Esophagus muscularis mucosa (tissue), 4 donors: ENCODE measurements at places on chromosomes 5 and 9. TPM values are rescaled to one million over a fixed set of nuclear protein-coding genes. Genes with fewer than 3 reads are reported as not detected.
A peak's percentile ranks its signal among the peaks of the same experiment; 100 is the strongest.

The MRPL41 gene
- 59.8 TPM for total RNA-seq

The CKMT2 gene
- 14.2 TPM for total RNA-seq

The ADGRV1 gene
- total RNA-seq = 0.42 TPM

The C1QTNF2 gene
- 2.4 TPM for total RNA-seq

The ANKRD20A1 gene
- total RNA-seq = 0.83 TPM

The MARCOL gene
- total RNA-seq = not detected

The FABP6 gene
- total RNA-seq = not detected

The F2RL2 gene
- total RNA-seq = 4.6 TPM

The EIF4EBP3 gene
- 8.6 TPM for total RNA-seq

The SLC34A3 gene
- not detected for total RNA-seq

The MYO10 gene
- 9.3 TPM for total RNA-seq

GRCh38 chr5:147436596-147436995 lies 73.3 kb downstream of the DPYSL3 start:
- no peaks in the 10 kb centered on the region for H3K27me3 ChIP-seq
- peak overlapping the region; percentile 98 for H3K27ac ChIP-seq
- no peaks in the 10 kb centered on the region for H3K36me3 ChIP-seq
- H3K4me3 ChIP-seq = no peak overlapping the region

GRCh38 chr9:117825609-117826347 lies 121.6 kb downstream of the TLR4 start:
- no peak overlapping the region for H3K4me3 ChIP-seq
- DNase-seq = no peak
- H3K4me1 ChIP-seq = no peaks in the 10 kb centered on the region
- H3K27ac ChIP-seq = no peak overlapping the region
- H3K36me3 ChIP-seq = no peaks in the 10 kb centered on the region
- no peaks in the 10 kb centered on the region for H3K27me3 ChIP-seq

DNA sequence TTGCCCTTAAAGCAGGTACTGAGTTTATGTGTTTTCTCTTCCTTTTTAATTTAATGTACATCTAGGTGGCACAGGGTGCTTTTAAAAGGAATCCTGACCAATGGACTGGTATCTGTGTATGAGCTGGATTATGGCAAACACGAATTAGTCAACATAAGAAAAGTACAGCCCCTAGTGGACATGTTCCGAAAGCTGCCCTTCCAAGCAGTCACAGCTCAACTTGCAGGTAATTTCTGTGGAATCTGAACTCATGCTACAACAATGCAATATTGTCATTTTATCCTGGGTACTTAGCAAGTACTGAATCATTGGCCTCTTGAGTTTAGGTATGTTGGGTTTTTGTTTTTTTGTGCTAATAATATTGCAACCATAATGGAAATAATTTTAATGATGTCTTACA lies 14.4 kb upstream of the TMOD1 start:
- no peak overlapping the region for H3K4me3 ChIP-seq
- peaks cover 25% of the 10 kb centered on the region for H3K36me3 ChIP-seq
- peaks cover 20% of the 10 kb centered on the region for H3K4me1 ChIP-seq

DNA sequence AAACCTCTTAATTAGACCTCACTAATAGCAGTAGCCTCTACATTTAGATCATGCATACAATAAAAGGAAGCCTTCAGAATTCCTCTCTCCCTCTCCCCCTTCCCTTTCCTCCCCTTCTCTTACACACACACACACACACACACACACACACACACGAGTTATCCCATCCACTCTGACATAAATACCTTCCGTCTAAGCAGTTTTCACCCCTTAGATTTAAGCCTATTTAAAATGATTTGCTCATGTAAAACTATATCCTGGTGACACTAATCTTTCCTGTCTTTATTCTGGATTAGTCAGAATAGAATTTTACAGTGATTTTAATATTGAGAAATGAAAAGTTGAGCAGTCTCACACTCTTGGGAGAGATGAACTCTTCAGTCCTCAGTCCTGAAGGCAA lies 35.0 kb downstream of the PRELID2 start:
- no peaks in the 10 kb centered on the region for H3K27me3 ChIP-seq
- no peak overlapping the region for H3K4me3 ChIP-seq
- peaks cover 6% of the 10 kb centered on the region for H3K36me3 ChIP-seq
- no peak for DNase-seq

DNA sequence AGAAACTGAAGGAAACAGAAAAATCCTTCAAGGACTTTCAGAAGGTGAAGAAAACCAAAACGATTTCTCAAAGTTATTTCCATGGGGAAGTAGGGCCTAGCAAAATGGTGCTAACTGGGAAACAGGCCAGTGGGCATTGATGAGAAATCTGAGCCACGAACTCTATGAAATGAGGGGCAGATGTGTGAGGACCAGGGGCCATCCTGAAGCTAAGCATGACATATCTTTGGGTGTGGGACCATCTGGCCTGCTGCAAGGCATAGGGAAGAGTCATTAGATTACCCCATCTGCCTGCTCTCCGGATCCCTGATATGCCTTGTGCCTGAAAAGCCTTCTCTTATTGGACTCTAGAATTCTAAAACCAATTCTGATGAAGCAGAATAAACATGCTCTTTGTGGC lies 143.8 kb downstream of the PALM2AKAP2 start:
- no peak for DNase-seq
- peaks cover 4% of the 10 kb centered on the region for H3K4me1 ChIP-seq
- H3K36me3 ChIP-seq = no peaks in the 10 kb centered on the region
- no peak overlapping the region for H3K27ac ChIP-seq

- no peak overlapping the region for H3K4me3 ChIP-seq
- DNase-seq = no peak
- no peaks in the 10 kb centered on the region for H3K27me3 ChIP-seq
- H3K27ac ChIP-seq = peak overlapping the region; percentile 26
These were observed 146.5 kb downstream of the AOPEP start for GRCh38 chr9:94872891-94873511.

DNA sequence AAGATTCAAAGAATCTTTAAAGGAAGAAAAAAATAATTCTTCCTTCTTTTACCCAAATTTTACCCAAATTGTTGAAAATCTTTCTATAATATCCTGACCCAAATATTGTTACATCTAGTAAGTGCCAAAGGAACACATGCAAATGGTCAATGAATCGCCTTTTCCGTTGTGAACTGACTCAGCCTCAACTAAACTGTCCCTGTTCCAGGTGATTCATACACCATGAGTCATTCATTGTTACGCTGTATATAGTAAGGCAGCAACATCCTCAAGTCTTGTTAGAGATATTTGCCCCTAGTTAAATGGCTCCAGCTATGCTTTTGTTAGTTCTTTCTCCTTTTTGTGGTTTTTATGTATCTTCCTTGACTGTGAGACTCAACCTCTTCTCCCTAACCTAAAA lies 9.7 kb downstream of the PTGER4 start:
- peaks cover 49% of the 10 kb centered on the region for H3K4me1 ChIP-seq
- no peak overlapping the region for H3K4me3 ChIP-seq
- no peak overlapping the region for H3K27ac ChIP-seq
- no peaks in the 10 kb centered on the region for H3K27me3 ChIP-seq
- no peak for DNase-seq

GRCh38 chr5:32109236-32109635 lies 64.9 kb downstream of the GOLPH3 start:
- no peaks in the 10 kb centered on the region for H3K27me3 ChIP-seq
- no peak overlapping the region for H3K4me3 ChIP-seq
- no peak overlapping the region for H3K27ac ChIP-seq
- H3K36me3 ChIP-seq = peaks cover 70% of the 10 kb centered on the region
- no peaks in the 10 kb centered on the region for H3K4me1 ChIP-seq

DNA sequence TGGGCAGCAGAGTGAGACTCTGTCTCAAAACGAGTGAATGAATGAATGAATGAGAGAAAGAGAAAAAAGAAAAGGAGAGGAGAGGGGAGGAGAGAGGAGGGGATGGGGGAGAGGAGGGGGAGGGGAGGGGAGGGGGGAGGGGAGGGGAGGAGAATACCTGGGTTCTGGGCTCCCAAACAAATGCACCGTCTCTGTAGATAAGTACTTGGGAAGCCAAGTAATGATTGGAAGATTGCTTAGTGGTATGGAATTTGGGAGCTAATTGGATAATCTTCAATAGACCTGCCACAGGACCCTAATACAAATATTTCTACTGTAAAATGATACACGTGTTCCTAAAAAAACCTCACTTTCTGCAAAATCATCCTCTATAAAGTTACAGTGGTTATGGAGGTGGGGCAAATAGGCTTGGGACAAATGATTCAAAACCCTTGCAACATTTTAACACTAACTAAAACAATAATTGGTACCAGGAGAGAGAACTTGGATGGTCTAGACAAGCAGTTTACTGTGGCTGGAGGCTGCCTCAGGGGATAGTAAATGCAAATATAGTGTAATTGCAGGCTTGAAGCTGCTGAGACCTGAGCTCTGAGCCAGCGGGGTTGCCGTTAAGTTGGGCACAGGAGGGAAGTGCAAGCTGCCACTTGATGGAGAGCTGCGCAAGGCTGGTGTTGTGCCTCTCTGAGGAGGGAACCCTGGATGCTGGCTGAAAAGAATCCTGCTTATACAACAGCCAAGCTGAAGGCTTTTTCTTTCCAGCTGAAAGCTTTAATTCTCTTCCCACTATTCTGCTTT lies 3.5 kb downstream of the HEMGN start:
- H3K27ac ChIP-seq = no peak overlapping the region
- H3K27me3 ChIP-seq = peaks cover 10% of the 10 kb centered on the region
- no peak overlapping the region for H3K4me3 ChIP-seq
- H3K4me1 ChIP-seq = no peaks in the 10 kb centered on the region
- DNase-seq = no peak

DNA sequence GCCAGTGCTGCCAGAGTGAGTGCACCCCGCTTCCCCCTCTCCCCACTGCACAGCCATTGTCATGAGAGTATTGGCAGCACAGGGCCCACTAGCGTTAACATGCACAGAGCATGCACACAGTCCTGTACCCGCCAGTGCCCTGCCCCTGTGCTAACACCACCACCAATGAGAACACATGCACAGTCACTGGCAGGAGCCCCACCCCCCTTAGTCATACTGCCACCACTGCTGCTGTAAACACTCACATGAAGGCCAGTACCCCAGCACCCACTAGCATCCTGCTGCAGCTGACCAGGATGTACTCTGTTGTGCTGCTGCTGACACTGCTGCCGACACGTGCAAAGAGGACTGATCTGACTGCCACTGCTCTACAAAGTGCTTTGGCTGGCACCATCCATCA lies 19.5 kb upstream of the RANBP6 start:
- H3K36me3 ChIP-seq = no peaks in the 10 kb centered on the region
- H3K4me3 ChIP-seq = no peak overlapping the region
- H3K27ac ChIP-seq = no peak overlapping the region
- H3K27me3 ChIP-seq = no peaks in the 10 kb centered on the region
- no peaks in the 10 kb centered on the region for H3K4me1 ChIP-seq

GRCh38 chr5:125148076-125148475 lies 401.6 kb upstream of the ZNF608 start:
- no peak overlapping the region for H3K27ac ChIP-seq
- no peaks in the 10 kb centered on the region for H3K36me3 ChIP-seq
- H3K4me3 ChIP-seq = no peak overlapping the region

- peaks cover 5% of the 10 kb centered on the region for H3K4me1 ChIP-seq
- H3K27me3 ChIP-seq = no peaks in the 10 kb centered on the region
- no peak for DNase-seq
- H3K36me3 ChIP-seq = no peaks in the 10 kb centered on the region
- peak overlapping the region; percentile 97 for H3K27ac ChIP-seq
- peak overlapping the region; percentile 82 for H3K4me3 ChIP-seq
These were observed 223 bp downstream of the NR3C1 start for GRCh38 chr5:143403334-143403592.

GRCh38 chr5:26487553-26487952 lies 550.8 kb downstream of the CDH9 start:
- H3K27me3 ChIP-seq = no peaks in the 10 kb centered on the region
- no peaks in the 10 kb centered on the region for H3K4me1 ChIP-seq
- H3K36me3 ChIP-seq = no peaks in the 10 kb centered on the region
- no peak overlapping the region for H3K27ac ChIP-seq
- no peak overlapping the region for H3K4me3 ChIP-seq

DNA sequence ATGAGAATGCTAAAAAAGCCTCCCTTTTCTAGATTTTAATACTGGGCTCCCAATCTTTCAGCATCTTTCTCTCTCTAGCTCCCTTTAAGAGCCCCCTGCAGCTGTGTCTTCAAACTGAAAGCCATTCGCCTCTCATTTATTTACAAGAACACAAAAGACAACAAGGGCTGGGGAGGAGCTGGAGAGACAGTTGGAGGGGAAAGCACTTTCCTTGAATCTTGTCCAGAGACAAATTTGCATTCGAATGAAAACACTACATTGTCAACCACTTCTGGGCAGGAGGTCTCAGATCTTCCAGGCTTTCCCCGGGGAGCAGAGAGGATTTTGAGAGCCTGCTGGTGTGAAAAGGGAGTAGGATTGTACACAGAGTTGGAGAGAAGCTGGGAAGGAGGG lies 518.3 kb downstream of the CTNND2 start:
- no peaks in the 10 kb centered on the region for H3K4me1 ChIP-seq
- no peak overlapping the region for H3K4me3 ChIP-seq
- DNase-seq = no peak
- H3K27me3 ChIP-seq = peaks cover 5% of the 10 kb centered on the region
- no peaks in the 10 kb centered on the region for H3K36me3 ChIP-seq
- no peak overlapping the region for H3K27ac ChIP-seq

- H3K27ac ChIP-seq = no peak overlapping the region
- H3K4me1 ChIP-seq = no peaks in the 10 kb centered on the region
- no peaks in the 10 kb centered on the region for H3K36me3 ChIP-seq
- H3K4me3 ChIP-seq = no peak overlapping the region
- DNase-seq = no peak
These were observed 100.6 kb downstream of the CETN3 start for GRCh38 chr5:90308787-90309585.

DNA sequence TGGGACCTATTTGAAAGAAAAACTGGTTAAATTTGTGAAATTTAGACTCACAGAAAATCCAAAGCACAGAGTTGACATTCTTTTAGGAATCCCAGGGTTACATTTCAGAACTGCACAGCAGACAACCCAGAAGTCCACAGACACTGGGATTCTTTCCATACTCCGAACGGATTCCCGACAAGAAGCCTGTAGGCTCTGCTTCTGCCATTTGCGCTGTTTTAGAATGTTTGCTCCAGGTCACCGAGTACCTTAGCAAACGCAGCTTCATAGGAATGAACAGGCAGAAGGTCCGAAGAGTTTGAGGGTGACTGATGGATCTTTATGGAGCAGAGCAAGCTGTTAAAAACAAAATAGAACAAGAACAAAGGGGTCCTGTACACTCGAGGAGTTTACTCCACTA lies 84.5 kb upstream of the NFIB start:
- H3K4me3 ChIP-seq = no peak overlapping the region
- H3K27ac ChIP-seq = no peak overlapping the region
- peaks cover 7% of the 10 kb centered on the region for H3K4me1 ChIP-seq
- H3K27me3 ChIP-seq = no peaks in the 10 kb centered on the region
- DNase-seq = no peak

- H3K36me3 ChIP-seq = peaks cover 7% of the 10 kb centered on the region
- no peak for DNase-seq
- peaks cover 38% of the 10 kb centered on the region for H3K4me1 ChIP-seq
These were observed 21.7 kb downstream of the IL33 start for GRCh38 chr9:6237267-6237666.
